ENCODE measurements at places on chromosomes 1 and 21.

GRCh38 chr1:9440763-9441194 lies 98.5 kb upstream of the SLC25A33 start:
- no peak for DNase-seq

- no peak for DNase-seq
These were observed 18.9 kb upstream of the RGS7 start for GRCh38 chr1:241375886-241376285.

GRCh38 chr1:20031161-20031560 lies 38.8 kb upstream of the PLA2G5 start:
- DNase-seq: no peak

DNA sequence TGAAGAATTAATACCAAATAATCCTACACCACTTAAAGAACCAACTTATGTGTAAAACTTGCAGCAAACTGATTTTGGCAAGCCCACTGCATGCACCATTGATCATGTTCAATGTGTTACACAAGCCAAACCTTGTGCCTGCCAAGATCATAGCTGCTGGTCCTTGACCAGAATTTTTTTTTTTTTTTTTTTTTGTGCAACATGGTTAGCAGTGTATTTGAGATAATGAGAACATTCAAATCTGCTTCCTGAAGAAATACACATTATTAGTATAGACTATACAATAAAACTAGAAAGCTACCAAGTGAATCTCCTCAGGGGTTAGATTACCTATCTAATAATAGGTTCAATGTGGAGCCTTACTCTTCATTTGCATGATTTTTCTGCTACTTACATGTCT lies 421.0 kb downstream of the MRPL39 start:
- no peak for DNase-seq

DNA sequence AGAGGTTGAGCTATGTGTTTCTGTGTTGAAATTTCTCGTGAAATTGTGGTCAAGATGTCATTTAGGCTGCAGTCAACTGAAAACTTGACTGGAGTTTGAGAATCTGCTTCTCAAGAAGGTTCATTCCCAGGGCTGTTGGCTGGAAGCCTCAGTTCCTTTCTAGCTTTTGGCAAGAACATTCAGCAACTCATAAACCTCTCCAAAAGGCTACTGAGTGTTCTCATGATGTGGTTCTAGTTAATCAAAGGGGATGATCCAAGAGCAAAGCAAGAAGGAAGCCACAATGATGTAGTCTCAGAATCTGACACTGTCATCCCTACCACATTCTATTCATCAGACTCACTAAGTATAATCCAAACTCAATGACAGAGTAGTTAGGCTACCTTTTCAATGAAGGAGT lies 66.6 kb downstream of the SPATA6 start:
- DNase-seq: no peak

GRCh38 chr1:236457775-236458174 lies 63.7 kb downstream of the EDARADD start:
- DNase-seq: no peak

DNA sequence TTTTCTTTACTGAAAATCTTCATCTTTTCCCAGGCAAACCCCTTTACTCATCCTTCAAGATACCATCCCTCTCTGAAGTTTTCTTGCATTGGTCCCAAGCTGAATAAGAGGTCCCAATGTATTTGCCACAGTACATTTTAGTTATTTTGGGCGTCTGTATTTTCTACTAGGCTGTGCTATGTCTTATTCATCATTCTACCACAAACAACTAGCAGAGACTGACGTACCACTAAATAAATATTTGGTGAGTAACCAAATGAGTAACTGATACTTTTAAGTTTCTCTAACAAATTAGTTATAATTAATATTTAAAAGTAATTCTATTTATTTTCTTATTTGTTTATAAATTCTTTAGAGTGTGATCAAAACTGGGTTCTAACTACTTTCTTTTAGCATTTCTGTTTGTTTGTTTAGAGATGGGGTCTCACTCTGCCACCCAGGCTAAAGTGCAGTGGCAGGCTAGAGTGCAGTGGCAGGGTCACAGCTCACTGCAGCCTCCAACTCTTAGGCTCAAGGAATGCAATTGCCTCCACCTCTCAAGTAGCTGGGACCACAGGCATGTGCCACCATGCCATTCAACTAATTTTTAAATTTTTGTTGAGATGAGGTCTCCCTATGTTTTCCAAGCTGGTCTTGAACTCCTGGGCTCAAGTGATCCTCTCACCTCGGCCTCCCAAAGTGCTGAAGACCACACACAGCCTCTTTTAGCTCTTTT lies 33.1 kb downstream of the NDC1 start:
- no peak for DNase-seq

GRCh38 chr1:236395230-236395946 lies 1.3 kb downstream of the EDARADD start:
- no peak for DNase-seq

- no peak for DNase-seq
These were observed 160.3 kb downstream of the PCBP3 start for GRCh38 chr21:45803618-45804340.

DNA sequence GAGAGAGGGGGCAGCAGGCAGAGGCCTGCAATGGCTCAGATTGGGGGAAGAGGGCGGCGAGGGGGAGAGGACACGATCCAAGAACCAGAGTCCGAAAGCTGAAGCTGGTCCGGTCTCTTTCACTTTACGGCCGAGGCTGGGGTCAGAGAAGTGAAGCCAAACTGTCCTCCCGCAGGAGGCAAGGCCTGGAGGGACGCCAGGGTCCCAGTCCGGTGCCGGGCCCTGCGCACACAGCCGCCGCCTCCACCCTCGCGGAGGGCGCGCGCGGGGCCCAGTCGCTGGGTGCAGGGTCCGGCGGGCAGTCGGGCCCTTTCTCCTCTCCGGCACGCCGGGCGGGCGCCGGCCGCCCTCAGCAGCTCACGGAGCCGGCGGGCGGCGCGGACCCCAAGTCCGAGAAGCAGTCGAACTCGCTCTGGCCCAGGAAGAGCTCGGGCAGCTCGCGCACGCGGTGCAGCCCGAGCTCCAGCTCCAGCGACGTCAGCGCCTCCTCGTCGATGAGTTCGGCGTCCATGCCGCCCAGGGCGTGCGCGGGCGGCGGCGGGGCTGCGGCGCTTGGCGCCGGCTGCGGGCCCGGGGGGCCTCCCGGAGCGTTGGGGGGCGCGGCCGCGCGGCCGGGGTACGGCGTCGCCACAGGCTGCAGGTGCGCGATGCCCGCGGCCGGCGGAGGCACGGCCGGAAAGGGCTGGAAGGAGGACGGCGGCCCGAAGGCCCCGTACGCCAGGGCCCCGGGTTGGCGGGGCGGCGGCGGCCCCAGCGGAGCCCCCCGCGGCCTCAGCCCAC lies 749 bp downstream of the CITED4 start:
- DNase-seq: no peak

DNA sequence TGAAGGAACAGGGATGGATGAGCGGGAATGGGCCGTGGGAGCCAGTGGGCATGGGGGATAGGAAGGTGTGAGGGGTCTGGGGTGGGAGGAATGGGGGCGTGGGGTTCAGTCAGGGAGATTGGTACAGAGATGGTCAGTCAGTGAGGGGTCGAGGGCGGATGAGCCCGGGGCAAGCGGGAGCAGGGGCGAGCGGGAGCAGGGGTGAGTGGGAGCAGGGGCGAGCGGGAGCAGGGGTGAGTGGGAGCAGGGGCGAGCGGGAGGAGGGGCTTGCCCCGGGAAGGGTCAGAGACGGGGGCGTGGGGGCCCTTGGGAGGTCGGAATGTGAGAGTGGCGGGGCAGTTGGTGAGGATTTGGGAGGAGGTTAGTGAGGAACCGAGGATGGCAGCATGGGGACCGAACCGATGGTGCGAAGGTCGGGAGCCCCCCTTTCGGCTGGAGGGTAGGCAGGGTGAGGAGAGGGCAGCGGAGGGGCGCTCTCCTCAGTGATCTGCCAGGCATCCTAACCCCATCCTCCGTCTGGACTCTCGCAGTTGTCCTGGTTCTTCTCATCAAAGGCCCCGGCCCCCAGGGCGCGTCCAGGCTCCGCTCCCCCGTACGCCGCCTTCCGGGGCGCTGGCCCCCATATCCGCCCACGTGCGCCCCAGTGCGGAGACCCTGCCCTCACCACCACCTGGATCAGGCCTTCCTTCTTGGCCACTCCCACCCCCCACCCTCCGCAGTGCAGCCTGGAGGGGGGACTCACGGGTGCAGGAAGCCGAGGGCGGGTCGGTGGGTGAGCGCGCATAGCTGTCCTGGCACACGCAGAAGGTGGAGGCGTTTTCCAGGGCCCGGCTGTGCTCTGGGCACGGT lies 11.2 kb downstream of the EPHA10 start:
- DNase-seq: no peak

DNA sequence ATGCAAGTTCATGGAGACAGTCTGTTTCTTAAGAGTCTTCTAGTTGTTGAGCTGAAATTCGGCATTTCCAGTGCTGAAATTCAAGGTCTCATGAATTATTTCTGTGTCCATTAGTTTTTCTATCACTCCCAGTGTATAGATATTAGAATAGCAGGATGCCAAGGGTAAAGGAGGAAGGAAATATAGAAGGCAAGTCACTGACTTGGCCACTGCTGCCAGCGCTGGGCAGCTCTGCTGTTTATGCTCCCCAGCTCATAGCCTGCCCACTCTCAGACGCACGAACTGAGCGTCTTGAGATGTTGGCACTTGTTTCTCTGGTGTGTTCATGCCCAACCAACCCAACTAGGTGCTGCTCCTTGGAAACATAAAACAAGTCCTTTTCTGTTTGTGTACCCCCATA lies 110.1 kb downstream of the SLC45A1 start:
- DNase-seq: no peak

DNA sequence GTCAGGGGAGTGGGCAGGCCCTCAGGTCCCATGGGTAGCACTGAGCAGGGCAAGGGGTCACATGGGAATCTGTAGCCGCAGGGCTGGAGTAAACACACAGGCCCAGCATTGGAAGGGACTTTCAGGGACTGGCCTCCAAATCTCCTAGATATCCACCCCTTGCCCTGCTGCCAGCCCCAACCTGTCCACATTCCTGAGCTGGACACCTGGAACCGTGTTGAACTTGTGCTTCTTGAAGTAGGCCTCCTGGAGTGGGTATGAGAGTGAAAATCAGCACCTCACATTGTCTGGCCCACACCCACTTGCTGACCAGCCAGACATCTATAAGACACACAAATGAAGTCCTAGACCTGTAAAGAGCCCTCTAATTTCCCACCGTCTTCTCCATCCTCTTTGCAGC lies 7.7 kb downstream of the POMGNT1 start:
- DNase-seq: no peak

All from nucleus accumbens (tissue), 56 donors.